ENCODE measurements at places on chromosomes 4 and X.

- no peak for DNase-seq
Observed at GRCh38 chrX:55033429-55033828, 2.7 kb upstream of the ALAS2 start.

DNA sequence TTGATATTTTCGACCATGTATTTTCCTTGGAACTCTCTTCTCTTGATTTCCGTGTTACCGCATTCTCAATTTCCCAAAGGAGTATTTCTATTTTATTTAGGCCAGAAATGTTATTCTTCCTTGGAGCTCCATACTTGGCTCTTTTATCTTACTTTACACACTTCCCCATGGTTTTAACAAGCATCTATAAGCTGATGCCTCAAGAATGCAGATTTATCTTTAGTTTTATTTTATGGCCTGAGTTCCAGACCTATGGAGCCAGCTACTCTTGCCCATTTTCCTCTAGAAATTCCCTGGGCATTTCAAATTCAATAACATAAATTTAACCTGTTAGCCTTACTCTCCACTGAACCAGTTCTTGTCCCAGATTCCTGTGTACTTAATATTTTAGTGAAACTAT is 43.7 kb downstream of the SULT1E1 start:
- DNase-seq = no peak

GRCh38 chrX:38363046-38363445 is 10.6 kb downstream of the OTC start:
- no peak for DNase-seq

DNA sequence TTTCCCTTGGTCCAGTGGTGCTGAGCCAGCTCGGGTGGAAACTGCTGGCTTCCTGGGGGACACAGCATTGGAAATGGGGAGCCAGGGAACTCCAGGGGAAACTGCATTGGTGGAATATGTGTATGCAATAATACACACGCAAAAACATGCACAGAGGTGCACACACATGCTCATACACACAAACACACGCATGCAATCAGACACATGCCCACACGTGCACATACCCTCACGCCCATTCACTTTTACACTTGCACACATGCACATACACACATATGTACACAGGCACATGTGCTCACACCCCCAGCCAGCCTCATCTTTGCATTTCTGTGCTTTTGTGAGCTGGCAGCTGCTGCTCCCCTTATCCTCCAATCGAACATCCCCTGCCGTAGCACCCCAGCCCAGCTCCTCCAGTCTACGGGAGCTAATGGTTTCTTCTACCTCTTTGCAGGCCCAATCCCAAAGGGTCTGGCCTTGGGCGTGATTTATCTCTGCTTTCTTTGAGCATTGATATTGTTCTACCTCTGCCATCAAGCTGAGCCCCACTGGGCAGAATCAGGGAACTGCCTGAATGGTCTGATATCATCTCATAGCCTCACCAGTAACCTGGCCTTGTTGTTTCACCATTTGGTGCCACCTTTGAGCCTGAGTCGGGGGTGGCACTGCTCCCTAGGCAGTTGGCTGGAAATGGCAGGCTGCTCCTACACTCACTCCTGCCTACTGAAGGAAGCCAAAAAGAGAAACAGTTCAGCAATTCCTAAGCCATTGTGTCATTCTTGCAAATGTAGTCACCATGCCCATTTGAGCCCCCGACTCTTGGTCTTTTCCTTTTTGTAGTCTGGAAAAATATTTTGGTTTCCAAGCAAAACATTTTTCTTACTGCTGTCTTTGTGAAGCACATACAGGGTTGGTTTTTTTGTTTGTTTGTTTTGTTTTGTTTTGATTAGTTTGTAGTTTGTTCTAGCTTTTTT is 104.4 kb upstream of the MAMLD1 start:
- no peak for DNase-seq

- no peak for DNase-seq
Observed at GRCh38 chr4:152039691-152040090, 278.9 kb upstream of the GATB start.

- no peak for DNase-seq
Observed at GRCh38 chr4:25567253-25567652, 88.4 kb upstream of the SLC34A2 start.

DNA sequence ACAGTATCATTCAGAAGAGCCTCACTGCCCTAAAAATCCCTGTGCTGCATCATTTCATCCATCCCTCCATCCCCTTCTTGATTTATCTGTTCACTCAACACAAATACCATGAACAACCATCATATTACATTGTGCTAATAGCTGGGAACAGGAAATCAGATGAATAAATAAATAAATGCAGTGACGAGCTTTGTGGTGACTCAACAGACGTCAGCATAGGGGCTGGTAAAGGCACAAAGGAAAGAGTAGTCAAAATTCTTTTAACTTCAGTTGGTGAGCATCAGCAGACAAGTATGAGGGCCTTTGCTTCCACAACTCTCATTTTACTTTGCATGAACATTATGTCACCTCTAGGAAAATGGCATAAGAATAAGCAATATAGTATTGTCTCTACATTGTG is 65.5 kb downstream of the EDNRA start:
- DNase-seq = no peak

DNA sequence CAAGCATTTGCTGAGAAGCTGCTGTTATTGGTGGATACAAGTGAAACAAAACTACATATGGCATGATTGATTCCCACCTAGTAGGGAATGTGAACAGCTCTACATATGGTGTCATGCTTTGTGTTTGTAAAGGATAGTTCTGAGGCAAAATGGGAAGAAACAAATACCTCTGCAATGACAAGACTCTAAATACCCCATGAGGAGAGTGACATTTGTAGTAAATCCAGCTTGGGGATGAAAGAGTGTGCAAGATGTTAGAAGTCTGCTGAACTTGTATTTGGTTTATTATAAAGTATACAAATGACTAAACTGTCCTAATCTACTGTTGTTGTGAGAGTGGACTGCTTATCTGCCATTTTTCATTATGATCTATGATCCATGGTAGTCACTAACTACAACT is 120.8 kb upstream of the HS3ST1 start:
- no peak for DNase-seq

GRCh38 chrX:30246769-30247489 is at the start of gene MAGEB1:
TSS of gene MAGEB1 (plus strand) at chrX:30247146. CDS start at chrX:30250494, 3,348 bp downstream.
- DNase-seq = no peak

DNA sequence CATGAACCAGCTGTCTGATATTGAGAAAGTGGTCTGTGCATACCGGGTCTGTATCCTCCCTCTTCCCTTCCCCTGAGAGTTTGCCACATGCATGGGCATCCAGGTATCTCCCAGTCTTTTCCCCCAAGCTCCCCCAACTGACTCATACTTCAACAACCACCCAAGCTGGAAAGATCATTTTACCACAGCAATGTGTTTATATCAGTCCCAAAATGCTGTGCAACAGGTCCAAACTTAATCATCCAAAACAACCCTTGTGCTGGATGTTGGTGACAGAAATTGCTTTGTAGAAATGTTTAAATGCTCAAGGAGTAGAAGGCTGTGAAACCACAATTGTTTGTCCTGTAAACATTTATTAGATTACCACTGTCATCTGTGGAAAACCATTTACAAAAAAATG is 286.8 kb upstream of the KLF3 start:
- no peak for DNase-seq

DNA sequence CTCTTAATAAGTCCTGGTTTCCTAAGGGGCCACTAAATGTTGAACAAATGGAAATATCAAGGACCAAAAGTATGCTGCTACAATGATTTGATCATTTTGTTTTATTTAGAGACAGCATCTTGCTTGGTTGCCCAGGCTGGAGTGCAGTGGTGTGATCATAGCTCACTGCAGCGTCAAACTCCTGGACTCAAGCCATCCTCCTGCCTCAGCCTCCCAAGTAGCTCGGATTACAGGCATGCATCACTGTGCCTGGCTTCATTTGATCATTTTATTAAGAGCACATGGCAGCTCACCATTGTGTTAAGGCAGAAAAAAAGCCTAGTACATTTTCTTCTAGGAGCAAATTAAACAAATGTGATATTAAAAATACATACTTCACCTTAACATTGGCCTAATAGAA is 52.7 kb downstream of the DCLK2 start:
- no peak for DNase-seq

DNA sequence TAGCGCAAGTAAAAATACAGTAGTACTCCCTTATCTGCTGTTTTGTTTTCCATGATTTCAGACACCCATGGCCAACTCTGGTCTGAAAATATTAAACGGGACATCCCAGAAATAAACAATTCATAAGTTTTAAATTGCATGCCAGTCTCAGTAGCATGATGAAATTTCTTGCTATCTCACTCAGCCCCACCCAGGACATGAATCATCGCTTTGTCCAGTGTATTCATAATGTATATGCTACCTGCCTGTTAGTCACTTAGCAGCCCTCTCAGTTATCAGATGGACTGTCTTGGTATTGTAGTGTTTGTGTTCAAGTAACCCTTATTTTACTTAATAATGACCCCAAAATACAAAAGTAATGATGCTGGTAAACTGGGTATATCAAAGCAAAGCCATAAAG is 158.2 kb upstream of the DDIT4L start:
- peak; percentile 77 for DNase-seq

- no peak for DNase-seq
Observed at GRCh38 chr4:56817840-56818491, 3.5 kb downstream of the SPINK2 start.

- DNase-seq = no peak
Observed at GRCh38 chr4:165006456-165006855, 25.3 kb upstream of the TRIM60 start.

- DNase-seq = peak; percentile 40
Observed at GRCh38 chr4:39635023-39635422, 3.6 kb downstream of the SMIM14 start.

DNA sequence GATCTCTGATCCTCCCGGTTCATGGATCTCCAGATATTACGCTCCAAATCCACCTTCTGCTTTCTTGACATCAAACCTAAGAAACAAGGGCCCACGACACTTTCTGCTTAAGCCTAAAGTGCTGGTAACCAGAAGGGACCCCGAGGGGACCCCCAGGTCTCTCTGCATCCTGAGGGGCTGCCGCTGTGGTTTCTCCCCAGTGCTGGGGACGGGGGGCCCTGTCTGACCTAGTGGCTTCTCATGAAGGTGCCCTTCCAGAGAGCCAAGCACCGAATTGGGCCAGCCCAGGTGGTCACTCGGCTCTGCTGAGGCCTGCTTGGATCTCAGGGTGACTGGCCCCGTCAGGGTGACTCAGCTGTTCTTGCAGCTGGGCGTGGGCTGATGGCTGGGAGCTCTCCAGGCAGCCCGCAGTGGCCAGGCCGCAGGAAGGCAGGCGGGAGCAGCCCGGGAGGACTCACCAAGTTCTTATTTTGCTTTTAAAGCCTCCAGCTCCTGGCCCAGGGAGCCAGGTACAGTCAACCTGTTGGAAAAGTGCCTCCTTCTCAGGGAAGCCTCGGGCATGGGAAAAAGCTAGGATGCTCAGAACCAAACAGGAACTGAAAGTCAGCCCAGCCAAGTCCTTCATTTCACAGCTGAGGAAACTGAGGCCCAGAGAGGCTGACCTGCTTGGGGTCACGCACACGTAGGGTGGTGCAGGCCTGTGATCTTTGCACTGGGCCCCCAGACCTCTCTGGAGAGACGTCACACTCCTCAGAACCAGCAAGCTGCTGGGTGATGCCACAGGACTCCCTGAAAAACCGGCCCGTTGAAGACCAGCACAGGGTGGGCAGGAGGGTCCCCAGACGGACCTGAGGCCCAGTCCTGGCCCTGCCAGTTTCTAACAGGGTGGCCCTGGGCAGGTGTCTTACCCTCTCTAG is 16.7 kb downstream of the BLOC1S4 start:
- peak; percentile 79 for DNase-seq

DNA sequence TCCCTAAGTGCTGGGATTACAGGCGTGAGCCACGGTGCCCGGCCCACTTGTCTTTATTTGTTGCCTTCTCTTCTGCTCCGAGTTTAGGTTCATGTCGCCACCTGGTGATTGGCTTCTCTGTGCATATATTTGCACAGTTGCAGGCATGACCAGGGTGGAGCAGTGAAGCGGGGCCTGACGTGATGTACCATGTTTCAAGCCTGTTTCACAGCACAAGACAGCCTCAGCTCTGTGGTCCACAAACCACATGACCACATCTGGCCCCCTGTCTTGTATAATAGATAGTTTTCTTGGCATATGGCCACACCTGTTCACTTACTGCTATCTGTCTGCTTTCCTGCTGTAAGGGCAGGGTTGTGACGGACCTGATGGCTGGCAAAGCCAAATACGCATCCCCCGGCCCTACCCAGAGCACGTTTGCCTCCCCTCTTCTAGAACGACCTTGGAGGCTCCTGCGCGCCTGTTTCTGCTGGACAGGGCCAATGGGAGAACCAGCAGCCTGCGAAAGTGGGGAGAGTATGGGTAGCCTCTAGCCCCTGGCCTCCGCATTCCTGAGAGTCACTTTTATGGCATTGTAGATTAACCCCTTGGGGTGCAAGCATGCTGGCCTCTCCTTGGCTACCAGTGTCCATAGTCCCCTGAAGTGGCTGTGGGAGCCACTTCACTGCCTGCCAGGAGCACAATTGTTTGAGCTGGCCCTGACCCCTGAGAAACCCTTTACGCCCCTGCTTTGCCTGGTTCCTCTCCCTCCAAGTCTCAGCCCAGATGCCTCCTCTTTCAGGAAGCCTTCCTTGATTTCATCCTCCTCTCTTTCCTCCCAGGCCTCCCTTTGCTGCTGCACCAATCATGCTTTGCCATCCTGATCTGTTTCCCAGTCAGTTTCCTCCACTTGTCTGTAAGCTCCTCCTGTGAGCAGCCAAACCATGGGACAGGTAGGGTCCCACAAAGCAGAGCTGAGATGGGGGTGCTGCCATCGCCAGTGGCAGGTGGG is 6.0 kb upstream of the SH3TC1 start:
- DNase-seq = no peak

DNA sequence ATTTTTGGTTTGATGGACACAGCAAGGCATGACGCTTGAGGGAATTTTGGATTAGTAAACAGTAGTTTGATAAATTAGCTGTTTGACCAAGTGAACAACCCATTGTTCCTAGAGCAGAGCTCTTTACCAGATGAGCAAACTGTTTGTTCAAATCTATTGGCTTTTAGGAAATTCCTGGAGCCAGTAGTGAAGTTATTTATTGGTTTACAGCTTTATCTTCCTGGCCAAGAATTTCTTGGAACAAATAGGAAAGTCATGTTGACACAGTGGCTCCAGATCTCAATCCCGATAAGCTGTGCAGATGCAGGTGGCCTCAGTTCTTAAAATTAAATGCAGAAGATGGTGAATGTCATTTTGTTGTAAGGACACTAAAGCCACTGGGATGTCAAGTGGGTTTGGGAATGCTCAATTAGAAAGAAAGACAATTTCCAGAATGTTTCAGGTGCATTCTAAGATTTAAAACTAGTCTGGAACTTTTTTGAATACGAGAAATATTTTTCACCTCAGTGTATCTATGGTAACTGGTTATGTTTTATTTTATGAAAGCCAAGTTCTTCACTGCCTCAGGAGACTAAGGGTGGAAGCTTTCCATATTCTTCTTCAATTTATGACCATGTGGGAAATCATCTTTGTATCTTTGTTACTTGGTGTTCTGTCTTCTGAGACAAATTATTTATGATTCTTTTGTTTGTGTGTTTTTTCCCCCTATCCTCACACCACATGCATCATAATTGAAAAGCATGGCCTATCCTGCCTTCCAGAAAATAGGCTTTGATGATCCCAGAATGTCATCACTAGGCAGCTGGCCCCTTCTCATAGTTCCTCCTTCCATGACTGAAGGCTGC is 554.5 kb downstream of the STIM2 start:
- no peak for DNase-seq

Data from LoVo (cell line).